ENCODE measurements at places on chromosomes 1 and 21.

GRCh38 chr1:79040424-79041082 lies 34.0 kb upstream of the ADGRL4 start:
- no peak for DNase-seq

GRCh38 chr1:60874718-60875117 lies 207.6 kb upstream of the NFIA start:
- peak; percentile 12 for DNase-seq

GRCh38 chr1:67614511-67614934 lies 70.5 kb upstream of the GADD45A start:
- no peak for DNase-seq

DNA sequence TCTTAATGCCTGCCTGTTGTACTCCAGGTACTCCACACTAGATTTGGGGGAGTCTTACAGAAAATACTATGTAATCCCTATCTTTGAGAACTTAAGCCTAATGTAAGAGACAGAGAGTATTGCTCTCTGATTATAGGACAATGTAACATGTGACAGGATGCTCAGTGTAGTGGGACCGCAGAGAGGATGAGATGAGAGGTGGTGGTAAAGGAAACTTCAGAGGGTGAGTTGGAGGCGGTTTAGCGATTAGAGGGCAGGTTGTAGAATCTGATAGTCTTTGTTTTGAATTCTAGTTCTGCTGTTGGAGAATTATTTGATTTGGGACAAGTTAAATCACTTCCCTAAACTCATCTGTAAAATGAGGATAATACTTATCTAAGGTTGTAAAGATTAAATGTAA lies 5.4 kb downstream of the SOAT1 start:
- no peak for DNase-seq

DNA sequence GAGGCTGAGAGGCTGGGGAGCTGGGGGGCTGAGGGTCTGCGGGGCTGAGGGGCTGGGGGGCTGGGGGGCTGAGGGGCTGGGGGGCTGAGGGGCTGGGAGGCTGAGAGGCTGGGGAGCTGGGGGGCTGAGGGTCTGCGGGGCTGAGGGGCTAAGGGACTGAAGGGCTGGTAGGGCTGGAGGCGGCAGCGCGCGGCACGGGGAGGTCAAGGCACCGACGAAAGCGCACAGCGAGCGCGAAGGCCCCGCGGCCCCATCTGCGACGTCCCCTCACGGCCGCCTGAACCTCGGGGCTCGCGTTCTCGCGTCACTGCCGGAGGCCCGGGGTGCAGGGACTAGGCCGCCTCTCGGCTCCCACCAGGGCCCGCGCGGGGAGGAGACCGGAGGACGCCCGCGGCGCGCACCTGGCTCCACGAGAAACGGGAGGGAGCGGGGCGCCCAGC lies 356 bp downstream of the INTS11 start:
- no peak for DNase-seq

Data from LoVo (cell line).